Forelimb muscle (tissue), 1 donor: ENCODE measurements at places on chromosomes 3 and 15. TPM values are rescaled to one million over a fixed set of nuclear protein-coding genes. Genes with fewer than 3 reads are reported as not detected.

DNA sequence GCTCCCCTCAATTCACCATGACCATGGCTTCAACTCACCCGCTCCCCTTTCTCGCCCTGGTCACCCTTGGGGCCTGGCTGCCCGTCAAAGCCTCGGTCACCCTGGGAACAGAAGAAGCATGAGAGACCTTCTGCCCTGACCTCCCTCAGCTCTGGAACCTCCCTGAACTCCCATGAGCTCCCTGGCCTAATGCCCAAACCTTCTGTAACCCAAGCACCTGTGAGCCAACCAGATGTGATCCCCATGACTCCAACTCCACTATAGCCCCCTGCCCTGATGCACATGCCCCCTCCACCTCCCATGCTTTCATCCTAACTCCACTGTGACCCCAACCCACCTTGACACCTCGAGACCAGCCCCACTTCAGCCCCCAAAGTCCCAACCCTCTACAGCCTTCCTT, 3.5 kb upstream of the UCN2 start:
- DNase-seq = no peak

DNA sequence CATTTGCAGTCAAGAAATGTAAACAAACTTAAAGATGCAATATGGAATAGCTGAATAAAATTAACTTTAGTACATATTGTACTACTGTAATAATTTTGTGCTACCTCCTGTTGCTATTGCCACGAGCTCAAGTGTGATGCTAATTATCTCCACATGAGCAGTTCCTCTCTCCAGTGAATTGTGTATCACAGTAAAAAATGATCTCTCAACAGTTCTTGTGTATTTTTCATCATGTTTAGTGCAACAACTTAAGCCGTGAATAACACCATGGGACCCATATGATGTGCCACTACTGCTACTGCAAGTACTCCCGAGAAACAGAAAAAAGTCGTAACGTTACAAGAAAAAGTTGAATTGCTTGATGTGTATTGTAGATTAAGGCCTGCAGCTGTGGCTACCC, 12.4 kb downstream of the RIOX2 start:
- DNase-seq = no peak

GRCh38 chr15:80384432-80384831, 19.8 kb upstream of the ARNT2 start:
- DNase-seq = no peak

- DNase-seq = no peak
These were observed 75.1 kb upstream of the ETV5 start for GRCh38 chr3:186184021-186184420.

GPR15 gene
- not detected for polyA plus RNA-seq

DNA sequence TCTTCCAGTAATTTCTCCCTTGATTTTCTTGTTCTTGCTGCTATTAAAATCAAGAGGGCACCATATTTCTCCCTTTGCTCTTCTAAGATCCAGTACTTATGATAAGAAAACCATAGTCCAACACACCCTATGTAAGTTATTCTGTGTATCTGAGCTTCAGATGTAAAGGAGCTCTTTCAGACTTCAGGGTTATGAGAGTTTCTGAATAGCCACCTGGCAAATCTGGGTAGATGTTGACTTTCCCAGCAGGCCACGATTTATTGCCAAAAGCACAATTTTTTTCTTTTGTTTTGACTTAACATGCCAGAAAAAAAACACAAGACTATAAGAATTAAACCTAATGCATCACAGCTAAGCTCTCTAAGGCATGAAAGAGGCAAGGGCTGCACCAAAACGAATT, 1045.0 kb downstream of the FHIT start:
- DNase-seq = no peak

DNA sequence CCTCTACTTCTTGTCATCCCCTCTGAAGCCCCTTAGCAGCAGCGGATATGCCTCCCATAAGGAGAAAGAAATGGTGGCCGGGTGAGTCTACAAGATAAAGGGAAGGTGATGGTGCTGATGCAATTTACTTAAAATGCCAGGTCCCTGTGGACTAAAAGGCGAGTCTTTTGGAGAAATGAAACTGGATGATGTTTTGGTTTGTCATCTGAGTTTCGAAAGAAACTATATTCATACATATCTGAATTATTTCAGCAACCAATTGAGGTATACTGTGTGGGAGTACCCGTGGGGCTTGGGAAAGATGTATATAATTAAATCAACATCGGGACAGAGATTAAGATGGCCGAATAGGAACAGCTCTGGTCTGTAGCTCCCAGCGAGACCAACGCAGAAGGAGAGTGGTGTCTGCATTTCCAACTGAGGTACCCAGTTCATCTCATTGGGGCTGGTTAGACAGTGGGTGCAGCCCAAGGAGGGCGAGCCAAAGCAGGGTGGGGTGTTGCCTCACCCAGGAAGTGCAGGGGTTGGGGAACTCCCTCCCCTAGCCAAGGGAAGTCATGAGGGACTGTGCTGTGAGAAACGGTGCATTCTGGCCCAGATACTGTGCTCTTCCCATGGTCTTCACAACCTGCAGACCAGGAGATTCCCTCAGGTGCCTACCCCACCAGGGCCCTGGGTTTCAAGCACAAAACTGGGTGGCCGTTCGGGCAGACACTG, 210.6 kb upstream of the CHRM5 start:
- no peak for DNase-seq

DNA sequence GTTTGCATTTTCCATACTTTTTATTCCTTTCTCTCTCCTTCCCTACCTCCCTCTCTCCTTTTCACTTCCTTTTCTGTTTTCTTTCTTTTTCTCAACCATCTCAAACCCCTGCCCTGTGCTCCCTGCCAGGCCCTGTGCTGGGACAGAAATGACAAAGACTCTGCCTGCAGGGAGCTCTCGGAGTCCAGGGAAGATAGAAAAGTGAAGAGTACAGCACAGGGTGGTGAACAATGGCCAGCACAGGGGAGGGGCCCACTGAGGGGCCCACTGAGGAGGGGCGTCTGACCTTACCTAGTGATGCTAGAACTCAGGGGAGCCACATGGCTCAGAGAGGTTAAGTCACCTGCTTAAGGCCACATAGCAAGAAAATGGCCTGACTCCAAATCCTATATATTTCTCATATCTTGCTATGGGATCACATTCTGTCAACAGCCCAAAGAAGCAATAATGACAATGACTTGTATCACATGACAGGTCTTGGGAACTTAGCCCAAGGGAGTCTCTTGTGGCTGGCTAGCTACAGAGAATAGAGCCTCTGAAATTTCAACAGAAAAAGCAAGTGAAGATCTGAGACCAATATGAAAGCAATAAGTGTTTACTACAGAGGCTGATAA, 44.3 kb upstream of the ATP2B2 start:
- no peak for DNase-seq

DNA sequence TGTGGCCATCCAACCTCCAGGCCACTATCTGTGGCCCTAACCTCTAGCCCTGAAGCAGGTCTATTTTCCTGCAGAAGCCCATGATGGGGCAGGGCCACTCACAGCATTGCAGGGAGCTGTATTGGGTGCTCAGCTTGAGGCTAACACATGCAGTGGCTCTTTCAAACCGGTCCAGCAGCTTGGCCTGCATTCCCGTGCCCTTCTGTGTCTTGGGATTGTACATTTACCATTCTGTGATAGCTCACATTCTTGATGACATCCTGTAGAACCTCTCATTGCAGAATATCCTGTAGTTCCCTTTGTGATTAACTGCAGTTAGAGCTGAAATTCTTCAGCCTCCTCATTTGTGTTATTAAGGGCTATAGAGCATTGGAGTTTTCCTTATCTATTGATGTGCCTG, 60.8 kb upstream of the ANKRD34C start:
- DNase-seq = no peak

GRCh38 chr3:12737833-12738232, 21.2 kb downstream of the TMEM40 start:
- DNase-seq = no peak

DNA sequence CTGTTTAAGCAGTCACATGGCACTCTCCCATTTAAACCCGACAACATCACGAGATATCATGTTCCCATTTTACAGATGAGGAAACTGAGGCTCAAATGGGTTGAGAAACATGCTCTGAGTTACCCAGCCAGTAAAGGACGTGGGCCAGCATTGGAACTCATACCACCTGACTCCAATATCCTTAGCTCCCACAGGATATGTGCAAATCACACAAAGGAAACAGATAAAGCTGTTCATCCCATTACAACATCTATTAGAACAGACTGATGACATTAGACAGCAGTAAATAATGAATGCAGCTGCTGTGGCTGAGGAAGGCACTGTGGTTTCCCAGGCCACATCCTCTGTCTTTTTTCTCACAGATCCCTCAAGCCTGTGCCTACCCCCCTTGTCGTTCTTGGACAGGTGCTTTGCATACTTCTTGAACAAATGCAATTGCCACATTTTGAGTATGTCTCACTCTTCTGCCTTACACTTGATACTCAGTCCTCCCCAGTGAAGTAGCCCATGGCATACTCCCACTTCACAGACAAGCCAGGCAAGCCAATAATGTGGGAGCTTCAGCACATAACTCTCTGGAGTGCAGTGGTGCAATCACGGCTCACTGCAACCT, 17.7 kb downstream of the FRMD4B start:
- no peak for DNase-seq

FEZF2 gene
- not detected for polyA plus RNA-seq
